ENCODE measurements at places on chromosomes 5 and 9. TPM values are rescaled to one million over a fixed set of nuclear protein-coding genes. Genes with fewer than 3 reads are reported as not detected.

GRCh38 chr5:141757402-141757801 lies 75.4 kb upstream of the ARAP3 start:
- DNase-seq = no peak

GRCh38 chr9:97313243-97313642 lies 5.8 kb downstream of the CCDC180 start:
- DNase-seq = no peak

DNA sequence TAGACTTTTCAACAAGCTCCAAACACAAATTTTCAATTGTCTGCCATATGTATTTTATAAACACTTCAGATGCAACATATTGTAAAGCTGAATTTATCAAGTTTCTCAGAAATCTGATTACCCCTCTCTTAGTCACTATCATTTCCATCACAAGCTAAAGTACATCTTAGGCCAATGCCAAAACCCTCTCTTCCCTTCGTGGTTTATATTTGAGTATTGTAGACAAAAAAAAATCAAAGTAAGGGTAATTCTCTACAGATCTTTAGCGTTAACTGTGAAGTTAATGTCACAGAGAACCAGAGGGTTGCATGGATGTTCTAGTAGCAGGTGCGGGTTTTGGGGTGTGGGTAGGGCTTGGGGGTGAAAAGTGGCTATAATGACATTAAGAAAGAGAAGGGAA lies 387.7 kb upstream of the PTGER4 start:
- DNase-seq = no peak

- no peak for DNase-seq
These were observed 177.3 kb downstream of the FGF1 start for GRCh38 chr5:142508591-142508990.

GRCh38 chr5:168270476-168270875 lies 21.0 kb upstream of the WWC1 start:
- DNase-seq = no peak

- no peak for DNase-seq
These were observed 14.6 kb upstream of the TRAF1 start for GRCh38 chr9:120941046-120941770.

GRCh38 chr5:144460600-144460999 lies 289.9 kb downstream of the KCTD16 start:
- no peak for DNase-seq

DNA sequence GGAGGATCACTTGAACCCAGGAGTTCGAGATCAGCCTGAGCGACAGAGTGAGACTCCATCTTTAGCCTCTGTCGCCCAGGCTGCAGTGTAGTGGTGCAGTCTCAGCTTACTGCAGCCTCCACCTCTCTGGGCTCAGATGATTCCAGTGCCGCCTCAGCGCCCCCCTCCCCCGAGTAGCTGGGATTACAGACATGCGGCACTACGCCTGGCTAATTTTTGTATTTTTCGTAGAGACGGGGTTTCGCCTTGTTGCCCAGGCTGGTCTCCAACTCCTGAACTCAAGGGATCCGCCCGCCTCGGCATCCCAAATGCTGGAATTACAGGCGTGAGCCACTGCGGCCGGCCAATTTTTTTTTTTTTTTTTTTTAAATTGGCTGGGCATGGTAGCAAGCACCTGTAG lies 2.3 kb upstream of the HSPA9 start:
- DNase-seq = no peak

GRCh38 chr9:124480621-124480981 lies 26.6 kb downstream of the NR5A1 start:
- no peak for DNase-seq

The SLCO4C1 gene
- 0.38 TPM for total RNA-seq

The SLC36A2 gene
- total RNA-seq = not detected

The ORM1 gene
- total RNA-seq = not detected

All from activated CD4-positive, alpha-beta memory T cell treated with anti-CD3 and anti-CD28 coated beads for 36 hours (primary cell).